ENCODE measurements at places on chromosomes 6 and 20. TPM values are rescaled to one million over a fixed set of nuclear protein-coding genes. Genes with fewer than 3 reads are reported as not detected.

DNA sequence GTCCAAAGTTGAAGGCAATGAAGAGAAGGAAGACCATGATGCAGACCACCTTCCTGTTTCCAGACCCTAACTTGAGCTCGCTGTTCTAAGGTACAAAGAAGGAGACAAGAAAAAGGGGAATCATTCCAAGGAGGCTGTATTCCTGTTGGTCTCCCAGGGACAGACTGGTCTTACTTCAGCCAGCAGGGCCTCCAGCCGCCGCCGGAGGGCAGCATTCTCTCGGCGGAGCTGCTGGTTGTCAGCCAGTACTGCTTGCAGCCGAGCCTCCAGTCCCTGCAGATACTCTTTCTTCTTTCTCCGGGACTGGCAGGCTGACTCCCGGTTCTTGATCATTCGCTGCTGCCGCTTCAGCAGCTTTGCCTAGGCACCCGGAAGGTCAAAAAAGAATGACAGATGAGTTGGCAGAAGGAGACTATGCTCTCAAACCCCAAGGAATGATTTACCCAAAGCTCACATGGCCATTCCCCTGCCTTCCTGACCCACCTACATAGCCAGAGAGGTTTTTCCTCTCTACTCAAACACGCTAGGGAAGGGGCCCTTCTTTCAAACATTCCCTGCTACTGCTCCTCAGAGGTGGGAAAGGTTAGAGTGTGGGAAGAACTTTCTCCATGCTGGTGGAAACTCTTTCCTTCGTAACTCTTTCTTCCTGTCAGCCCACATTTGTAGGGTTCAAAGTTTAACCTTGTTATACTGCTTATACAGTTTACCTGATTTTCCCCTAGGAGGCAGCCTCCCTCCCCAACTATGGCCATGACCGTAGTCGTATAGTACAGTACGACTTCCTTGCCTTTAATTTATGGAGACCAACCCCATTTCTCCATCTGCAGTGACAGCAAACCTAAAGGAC lies 9.0 kb downstream of the ATF6B start:
- no peaks in the 10 kb centered on the region for H3K4me1 ChIP-seq
- peak; percentile 93 for DNase-seq
- no peaks in the 10 kb centered on the region for H3K27me3 ChIP-seq
- H3K4me3 ChIP-seq = peak overlapping the region; percentile 8
- peaks cover 12% of the 10 kb centered on the region for H3K36me3 ChIP-seq

TSHZ2 gene
- polyA plus RNA-seq = 2.9 TPM

DNA sequence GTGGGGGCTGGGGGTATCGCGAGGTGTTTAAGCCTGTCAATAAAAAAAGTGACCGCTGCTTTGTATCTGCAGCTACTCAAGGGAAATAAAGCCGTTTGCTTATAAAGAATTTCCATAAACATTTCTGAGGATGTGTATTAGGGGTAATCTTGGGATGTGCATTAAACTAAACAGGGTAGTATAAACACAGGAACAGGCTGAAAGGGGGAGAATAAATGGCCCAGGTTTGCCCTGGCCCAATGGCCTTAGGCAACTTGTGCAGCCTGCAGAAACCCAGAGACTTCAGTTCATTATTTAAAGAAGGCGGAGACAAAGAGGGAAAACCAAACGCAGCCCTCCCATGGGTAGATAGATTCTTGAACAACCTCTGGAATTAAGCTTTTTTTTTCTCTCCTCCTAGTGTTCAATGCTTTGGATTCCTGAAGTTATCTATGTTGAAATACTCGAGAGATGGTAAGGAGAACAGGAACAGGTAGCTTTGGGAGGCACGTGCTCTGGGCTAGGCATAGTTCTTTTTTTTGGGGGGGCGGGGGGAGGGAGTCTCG lies 35.6 kb upstream of the SALL4 start:
- no peaks in the 10 kb centered on the region for H3K4me1 ChIP-seq
- no peak for DNase-seq
- no peak overlapping the region for H3K4me3 ChIP-seq
- no peaks in the 10 kb centered on the region for H3K27me3 ChIP-seq
- no peak overlapping the region for H3K27ac ChIP-seq
- no peaks in the 10 kb centered on the region for H3K36me3 ChIP-seq

DNA sequence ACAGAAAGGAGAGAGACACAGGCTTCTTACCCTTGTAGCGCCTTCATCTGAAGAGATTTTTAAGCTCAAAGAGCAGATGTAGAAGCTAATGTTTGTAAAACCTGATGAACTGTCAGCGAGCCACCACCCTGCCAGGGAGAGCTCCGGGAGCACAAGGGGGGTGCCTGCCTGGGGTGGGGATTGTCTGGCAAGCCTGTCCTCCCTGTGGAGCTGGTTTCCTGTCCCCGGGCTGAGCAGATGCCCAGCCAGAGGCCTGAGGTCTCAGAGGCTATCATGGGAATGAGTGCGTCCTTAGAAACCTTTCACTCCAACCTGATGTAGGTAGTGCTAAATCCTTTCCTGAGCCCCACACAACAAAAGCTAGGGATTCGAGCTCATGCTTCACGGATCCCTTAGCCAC lies 41.9 kb upstream of the NR2E1 start:
- H3K27me3 ChIP-seq = peaks cover 75% of the 10 kb centered on the region
- no peaks in the 10 kb centered on the region for H3K4me1 ChIP-seq
- H3K27ac ChIP-seq = no peak overlapping the region
- H3K36me3 ChIP-seq = no peaks in the 10 kb centered on the region
- H3K4me3 ChIP-seq = no peak overlapping the region

DNA sequence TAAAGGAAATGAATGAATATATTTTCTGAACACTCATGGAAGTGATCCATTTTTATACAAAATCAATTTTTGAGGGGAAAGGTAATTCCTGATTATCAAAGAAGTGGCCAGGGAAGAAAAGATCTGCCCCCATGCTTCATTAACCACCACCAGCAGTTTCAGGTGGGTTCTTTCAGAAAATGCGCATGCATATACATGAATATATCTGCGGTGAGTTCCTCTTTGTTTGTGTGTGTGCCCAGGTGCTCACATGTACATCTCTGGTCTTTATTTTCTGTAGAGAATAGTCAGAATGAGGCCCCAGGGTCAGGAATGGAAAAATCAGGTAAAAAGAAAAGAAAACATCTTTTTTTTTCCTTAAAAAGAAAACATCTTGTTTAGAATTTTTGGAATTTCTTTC lies 88.4 kb downstream of the SGK1 start:
- no peak for DNase-seq
- H3K36me3 ChIP-seq = no peaks in the 10 kb centered on the region
- H3K27ac ChIP-seq = no peak overlapping the region
- H3K27me3 ChIP-seq = no peaks in the 10 kb centered on the region
- H3K4me1 ChIP-seq = no peaks in the 10 kb centered on the region
- H3K4me3 ChIP-seq = no peak overlapping the region

SLC16A10 gene
- 0.81 TPM for polyA plus RNA-seq

GRCh38 chr6:133466680-133467079 lies 225.5 kb downstream of the EYA4 start:
- H3K36me3 ChIP-seq = no peaks in the 10 kb centered on the region
- no peak overlapping the region for H3K27ac ChIP-seq
- no peak for DNase-seq
- no peaks in the 10 kb centered on the region for H3K4me1 ChIP-seq

ZC2HC1B gene
- polyA plus RNA-seq = 0.09 TPM

DNA sequence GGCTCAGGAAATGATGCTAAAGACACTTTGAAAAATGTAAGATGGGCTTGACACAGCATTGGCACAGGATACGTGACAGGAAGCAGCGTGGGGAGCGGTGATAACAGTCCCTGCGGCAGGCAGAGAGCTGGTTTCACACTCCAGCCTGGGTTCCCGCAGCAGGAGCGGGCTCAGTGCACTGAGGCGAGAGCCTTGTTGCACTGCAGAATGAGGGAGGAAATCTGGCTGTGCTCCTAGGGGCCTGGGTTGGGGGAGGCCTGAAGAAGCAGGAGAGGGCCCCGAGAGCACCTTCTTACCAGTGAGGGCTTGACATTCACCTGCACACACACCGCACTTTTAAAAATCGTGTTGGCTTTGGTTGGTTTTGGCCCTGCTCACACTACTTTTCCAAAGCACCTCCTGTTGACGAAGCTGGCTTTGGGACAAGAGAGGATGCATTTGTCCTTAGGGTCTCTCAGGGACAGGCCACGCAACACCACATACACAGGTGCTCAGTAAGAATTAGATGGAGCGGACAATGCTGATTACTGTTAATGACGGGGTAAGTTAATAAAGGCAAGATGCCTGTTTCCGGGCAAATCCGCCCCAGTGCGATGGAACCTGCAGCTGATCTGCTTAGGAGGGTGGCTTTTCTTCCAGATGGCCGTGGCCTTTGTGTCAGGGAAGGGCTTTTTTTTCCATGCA lies 49.4 kb upstream of the ARMC2 start:
- no peak for DNase-seq
- H3K36me3 ChIP-seq = no peaks in the 10 kb centered on the region
- no peaks in the 10 kb centered on the region for H3K27me3 ChIP-seq

DNA sequence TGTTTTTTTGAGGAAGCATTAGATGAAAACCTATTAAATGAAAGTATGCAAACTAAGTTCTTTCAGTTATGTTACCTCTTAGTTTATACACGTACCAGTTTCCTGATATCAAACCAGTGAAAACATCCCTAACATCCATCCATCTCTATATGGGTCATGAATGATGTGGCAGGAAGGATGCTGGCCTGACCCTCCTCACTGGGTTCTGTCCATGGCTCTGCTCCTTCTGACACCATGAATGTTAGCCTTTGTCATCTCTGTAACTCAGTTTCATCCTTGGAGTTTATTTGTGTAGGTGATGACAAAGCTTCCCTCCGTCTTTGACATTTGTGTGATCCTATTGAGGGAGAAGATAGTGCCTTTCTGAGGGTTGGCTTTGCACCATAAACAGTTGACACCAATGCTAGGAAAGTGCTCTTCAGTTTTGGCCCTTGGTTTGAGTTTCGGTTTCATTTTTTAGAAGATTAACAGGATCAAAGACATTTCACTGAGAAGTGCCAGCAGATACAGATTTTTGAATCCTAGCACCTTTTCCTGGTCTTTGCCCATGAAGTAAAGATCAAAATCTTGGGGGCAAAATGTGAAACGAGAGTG lies 72.0 kb upstream of the SCGN start:
- DNase-seq = no peak
- no peak overlapping the region for H3K4me3 ChIP-seq
- no peak overlapping the region for H3K27ac ChIP-seq
- H3K4me1 ChIP-seq = no peaks in the 10 kb centered on the region
- peaks cover 7% of the 10 kb centered on the region for H3K36me3 ChIP-seq

DNA sequence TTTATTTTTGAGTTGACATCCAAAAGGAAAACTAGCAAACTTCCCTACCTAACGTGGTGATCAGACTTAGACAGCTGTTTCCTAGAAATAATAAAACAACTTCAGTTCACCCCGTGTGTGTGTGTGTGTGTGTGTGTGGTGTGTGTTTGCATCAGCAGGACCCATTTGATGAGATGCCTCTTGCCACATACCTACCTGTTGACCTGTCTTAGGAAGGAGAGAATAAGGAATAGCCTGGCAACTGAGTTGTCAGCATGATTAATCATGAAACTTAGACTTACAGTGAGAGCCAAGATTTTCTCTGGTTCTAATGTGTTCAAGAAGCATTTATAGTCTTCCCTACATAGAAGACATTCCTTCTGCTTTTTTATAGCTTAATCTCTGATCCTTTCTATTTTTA lies 16.1 kb upstream of the PBOV1 start:
- H3K27me3 ChIP-seq = no peaks in the 10 kb centered on the region
- no peaks in the 10 kb centered on the region for H3K36me3 ChIP-seq
- DNase-seq = no peak
- H3K4me3 ChIP-seq = no peak overlapping the region

DNA sequence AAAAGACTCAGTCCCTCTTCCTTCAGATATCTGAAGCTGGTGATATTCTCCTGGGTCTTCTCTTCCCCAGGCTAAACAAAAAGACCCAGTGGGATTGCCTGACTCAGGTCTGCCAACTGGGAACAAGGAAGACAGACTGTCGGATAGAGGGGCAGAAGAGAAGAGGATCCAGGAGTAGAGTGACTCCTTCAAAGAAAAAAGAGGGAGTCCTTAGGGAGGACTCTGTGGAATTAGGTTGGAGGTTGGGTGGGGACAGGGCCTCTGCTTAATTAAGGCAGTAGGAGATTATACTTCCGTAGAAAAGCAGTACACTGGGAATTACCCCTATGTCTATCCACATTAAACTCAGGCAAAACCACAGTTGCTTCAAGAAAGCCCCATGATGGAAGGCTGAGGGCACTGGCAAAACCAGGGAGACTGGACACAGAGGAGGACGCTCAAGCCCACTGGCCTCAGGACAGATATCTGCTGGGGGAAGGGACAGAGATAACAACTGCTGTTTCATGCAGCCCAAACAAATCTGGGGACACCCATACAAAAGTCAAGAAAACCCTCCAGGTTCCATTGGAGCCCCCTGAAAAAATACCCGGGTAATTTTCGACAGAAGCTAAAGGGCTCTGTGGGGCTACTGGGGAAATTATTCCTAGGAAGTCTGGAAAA lies 5.7 kb downstream of the BCL2L1 start:
- H3K27me3 ChIP-seq = no peaks in the 10 kb centered on the region
- H3K4me3 ChIP-seq = no peak overlapping the region
- H3K36me3 ChIP-seq = no peaks in the 10 kb centered on the region

DNA sequence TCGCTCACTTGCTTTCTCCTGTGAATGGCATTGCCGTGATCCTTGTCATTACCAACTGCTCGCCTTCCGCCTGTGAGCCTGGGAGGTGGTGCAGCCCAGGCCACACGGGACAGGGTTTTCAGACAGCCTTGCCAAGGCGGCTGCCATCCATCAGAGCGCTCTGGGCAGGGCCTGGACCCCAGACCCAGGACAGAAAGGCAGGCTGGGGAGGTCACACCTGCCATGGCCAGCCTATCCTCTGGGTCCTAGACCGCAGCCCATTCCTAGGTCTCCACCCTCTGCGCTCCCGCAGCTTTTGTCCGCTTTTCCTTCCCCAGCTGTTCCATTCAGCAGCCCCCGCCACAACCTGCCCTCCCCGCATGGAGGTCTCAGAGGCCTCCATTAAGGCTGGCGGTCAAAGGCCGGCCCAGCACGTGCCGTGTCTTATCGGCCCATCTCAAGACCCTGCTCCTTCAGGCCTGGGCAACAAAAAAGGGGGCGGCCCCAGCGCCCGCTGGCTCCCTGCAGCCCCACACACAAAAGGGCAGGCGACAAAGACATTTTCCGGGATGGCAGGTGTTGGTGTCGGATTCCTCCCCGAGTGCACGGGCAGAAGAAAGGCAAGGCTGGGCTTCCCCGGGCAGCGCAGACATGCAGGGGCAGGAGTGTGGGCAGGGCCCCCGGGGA lies 28.1 kb downstream of the INSM1 start:
- no peaks in the 10 kb centered on the region for H3K27me3 ChIP-seq
- DNase-seq = no peak
- H3K4me1 ChIP-seq = peaks cover 3% of the 10 kb centered on the region
- peaks cover 6% of the 10 kb centered on the region for H3K36me3 ChIP-seq
- H3K27ac ChIP-seq = no peak overlapping the region

GRCh38 chr20:60228255-60228654 lies 270.0 kb downstream of the CDH26 start:
- no peaks in the 10 kb centered on the region for H3K36me3 ChIP-seq
- H3K4me1 ChIP-seq = no peaks in the 10 kb centered on the region
- H3K27me3 ChIP-seq = peaks cover 2% of the 10 kb centered on the region
- no peak overlapping the region for H3K4me3 ChIP-seq

All from small intestine (tissue), 16 donors.